Skin of body (tissue), 3 donors: ENCODE measurements at places on chromosomes 3 and 15. TPM values are rescaled to one million over a fixed set of nuclear protein-coding genes. Genes with fewer than 3 reads are reported as not detected.
A peak's percentile ranks its signal among the peaks of the same experiment; 100 is the strongest.

- DNase-seq, result no peak
Measured at GRCh38 chr15:92343924-92344643, 49.6 kb upstream of the ST8SIA2 start.

The ZNF860 gene
- 0.89 TPM for total RNA-seq

GRCh38 chr3:140756240-140757016 is 78.6 kb downstream of the TRIM42 start:
- no peak for DNase-seq

GRCh38 chr15:92928225-92928750 is 28.2 kb downstream of the CHD2 start:
- DNase-seq, result no peak

The ALDH1A2 gene
- 3.9 TPM for total RNA-seq

The RBP2 gene
- not detected for total RNA-seq

The DNAH1 gene
- total RNA-seq, result 5.4 TPM

DNA sequence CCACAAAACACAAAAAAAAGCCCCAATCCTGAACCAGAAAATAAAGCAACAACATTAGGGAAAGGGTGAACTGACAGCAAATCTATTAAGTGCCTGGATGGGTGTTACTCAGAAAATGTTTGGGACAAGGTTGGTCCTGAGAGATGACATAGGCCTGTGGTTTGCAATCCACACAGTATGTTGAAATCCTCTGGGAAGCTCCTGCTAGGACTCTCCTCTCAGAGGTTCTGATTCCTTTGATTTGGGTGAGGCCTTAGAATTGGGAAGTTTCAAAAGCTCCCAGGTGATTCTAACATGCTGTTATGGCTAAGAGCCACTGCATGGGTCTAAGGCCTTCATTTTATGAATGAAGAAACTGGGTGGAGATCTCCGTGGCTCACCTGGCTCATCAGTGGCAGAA is 18.4 kb downstream of the CLDN1 start:
- no peak for DNase-seq

The ACOX2 gene
- 15.8 TPM for total RNA-seq

GRCh38 chr3:69012800-69013252 is 658 bp downstream of the EOGT start:
- DNase-seq, result no peak

DNA sequence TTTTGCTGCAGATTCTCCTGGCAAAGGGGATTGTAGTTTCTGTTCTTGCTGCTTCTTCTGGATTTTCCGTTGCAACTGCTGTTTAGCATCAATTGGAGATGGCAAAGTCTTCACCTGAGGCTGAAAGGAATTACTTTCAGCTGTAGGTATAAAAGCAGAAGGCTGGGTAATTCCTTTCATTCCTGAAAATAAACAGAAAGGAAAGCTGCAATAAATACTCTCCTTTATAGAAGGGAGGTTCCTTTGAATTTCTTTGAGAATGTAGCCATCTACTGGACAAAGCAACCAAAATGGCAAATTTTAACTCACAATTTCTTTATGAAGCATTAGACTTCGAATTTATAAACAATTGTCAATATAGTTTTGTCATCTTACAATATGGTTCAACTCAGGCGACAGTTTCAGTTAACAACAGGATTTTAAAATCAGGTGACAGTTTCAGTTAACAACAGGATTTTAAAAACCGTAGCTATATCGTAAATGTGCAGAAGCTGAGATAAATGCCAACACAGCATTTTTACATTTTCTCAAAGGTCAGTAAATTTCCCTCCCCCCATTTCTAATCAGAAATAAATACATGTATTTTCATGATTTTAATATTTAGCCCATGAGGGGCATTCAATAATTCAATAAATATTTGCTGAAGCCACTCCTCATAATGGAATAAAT is 104.9 kb upstream of the NEDD4 start:
- DNase-seq, result no peak

DNA sequence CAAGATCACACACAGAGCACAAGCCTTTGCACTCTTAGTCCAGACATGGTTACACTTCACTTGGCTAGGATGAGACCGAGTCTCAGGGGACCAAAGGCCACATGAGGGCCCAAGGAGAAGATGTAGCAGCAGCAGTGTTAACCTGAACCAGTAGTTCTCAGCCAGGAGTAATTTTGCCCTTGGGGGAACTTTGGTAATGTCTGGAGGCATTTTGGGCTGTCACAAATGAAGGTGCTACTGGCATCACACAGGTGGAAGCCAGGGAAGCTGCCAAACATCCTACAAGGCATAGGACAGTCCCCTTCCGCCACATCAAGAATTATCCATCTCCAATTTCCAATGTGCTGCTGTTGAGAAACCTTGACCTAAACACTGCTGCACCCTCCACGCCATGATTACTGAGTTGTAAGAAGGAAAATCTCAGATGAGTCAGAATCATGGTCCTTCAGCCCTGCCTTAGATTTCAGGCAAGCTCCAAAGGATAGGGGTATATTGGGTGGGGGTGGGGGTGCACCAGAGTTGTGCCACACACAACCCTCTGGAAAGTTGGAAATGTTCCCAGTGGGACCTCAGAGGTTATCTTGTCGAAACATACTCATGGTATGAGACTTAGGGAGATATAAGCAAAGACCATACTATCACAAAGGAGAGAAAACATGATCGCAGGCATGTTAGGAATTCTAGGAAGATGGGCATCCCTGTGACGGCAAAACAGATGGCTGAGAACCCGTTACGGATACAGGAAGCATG is 36.2 kb downstream of the SEMA5B start:
- no peak for DNase-seq

DNA sequence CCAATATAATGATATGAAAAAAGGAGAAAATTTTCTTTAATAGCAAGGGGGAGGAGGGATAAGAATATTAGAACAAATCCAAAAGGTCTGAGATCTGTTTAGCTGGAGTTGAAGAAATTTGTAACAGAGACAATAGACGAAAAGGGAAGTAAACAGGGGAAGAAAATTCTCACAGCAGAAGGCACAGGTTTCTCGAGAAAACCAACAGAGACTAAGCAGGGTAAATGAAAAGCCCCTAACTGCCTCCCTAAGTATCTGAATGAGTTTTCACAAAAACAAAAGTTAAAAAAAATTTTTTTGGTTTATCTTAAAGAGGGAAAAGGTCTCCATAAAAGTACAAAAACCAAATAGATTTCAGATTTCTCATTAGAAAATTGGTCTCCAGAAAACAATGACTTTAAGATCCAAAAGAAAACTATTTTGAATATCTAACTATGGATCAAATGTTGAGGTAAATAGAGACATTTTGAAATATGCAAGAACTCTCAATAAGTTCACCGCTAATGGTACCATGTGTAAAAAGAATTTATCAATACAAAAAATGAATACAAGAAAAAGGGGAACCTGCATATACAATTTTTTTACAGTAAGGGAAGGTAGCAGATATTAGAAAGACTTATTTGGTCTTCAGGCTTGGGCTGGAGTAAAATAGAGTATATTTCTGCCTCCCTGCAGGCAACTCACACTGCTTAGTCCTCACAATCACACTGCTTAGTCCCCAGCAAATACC is 23.9 kb upstream of the NEK10 start:
- DNase-seq, result no peak

The AQP9 gene
- 7.3 TPM for total RNA-seq

GRCh38 chr15:77688693-77689092 is 56.0 kb upstream of the LINGO1 start:
- DNase-seq, result no peak

The EPHA6 gene
- 2.2 TPM for total RNA-seq

DNA sequence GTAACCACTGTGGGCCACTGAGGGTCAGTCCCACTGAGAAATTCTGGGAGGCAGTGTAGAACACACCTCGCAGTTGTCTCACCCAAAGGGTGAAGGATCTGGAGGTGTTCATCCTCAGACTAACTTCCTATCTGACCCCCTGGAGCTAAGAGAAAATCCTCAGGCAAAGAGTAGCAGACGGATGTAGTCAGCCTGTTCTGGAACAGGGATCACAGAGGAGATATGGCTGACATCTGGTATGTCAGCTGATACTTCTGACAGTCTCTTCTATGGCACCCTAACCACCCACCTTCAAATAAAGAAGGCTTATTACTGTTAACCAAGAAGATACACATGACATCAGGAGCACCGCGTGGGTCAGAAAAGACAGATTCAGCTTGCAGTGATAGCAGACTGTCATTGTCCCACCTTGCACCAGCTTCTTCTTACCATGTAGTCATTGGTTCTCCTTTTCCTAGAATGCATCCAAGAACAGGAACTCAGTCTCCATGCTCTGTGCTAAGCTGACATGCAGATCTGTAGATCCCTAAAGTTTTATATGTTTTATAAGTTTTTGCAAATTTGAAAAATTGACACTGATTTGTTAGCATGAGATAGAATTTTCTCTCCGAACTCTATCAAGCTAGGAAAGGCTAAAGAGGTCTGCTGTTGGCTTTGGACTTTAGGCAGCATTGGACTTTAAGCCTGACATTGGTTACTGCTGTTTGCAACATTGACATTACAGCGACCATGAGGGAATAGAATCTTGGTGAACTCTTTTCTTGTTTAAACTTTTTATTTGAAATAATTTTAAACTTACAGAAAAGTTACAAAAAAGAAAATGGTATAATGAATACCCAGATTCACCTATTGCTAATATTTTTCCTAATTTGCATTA is 60.4 kb downstream of the KBTBD12 start:
- DNase-seq, result no peak

GRCh38 chr3:188941103-188941502 is 230.7 kb upstream of the TPRG1 start:
- no peak for DNase-seq

GRCh38 chr15:61025781-61026180 is 203.3 kb downstream of the RORA start:
- DNase-seq, result peak; percentile 74

- DNase-seq, result no peak
Measured at GRCh38 chr3:123085932-123086627, 19.3 kb downstream of the PDIA5 start.

The CCDC39 gene
- total RNA-seq, result not detected
